ENCODE measurements at places on chromosomes 6 and 20.

DNA sequence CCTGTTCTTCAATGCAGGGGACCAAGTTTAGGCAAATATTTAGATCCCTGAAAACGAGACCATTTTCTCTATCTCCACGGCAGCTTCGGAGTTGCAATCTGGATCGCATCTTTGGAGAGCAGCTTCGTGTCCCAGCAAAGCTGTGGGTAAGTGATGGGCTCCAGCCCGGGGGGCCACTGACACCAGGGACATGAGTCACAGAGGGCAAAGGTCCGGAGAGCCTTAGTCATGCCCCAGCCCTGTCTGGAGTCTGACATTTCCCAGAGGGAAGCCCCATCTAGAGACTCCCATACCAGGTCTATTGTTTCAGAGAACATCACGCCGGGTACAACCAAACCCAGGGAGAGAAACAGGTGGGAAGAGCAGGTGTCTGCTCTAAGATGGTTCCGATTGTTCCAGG is 95.9 kb downstream of the NFATC2 start:
- no peak for DNase-seq

- DNase-seq = no peak
Measured at GRCh38 chr6:154605882-154606370, 95.4 kb upstream of the CNKSR3 start.

- DNase-seq = no peak
Measured at GRCh38 chr20:60974022-60974421, 278.0 kb upstream of the CDH4 start.

DNA sequence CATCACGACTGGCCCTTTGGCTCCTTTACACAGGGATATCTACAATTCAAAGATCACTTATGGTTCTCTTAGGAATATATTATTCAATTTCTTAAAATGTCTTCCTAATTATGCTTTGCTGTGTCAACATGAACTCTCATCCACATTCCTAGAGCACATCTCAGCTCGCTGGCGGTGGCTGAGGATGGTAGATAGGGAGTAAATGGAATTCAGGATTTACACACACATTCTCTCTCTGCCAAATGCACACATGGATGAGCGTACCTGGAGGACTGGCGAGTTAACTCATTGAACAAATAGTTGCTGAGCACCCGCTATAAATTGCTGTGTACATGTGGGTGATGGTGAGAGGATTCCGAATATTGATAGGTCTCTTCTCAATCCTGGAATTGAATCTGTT is 4.8 kb upstream of the MRPS10 start:
- no peak for DNase-seq

DNA sequence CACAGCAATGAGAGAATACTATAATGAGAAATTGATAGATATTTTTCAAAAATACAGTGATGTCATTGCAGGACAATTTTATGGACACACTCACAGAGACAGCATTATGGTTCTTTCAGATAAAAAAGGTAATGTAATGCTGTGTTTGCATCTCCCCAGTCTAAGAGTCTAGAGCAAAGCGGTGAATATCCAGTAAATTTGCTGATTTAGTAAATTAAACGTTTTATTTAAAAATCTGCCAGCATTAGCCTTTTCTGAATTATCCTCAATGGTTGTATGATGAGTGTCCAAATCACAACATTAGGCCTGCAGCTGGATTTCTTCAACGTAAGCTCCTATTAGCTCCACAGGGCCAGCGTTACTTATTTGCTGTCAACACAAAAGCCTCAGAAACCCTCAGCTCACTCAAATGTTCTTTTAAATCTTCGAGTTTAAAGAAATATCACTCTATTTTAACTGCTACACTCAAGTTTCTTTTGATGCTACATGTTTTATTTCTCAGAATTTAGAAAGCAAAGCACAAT is 16.0 kb downstream of the SMPDL3A start:
- DNase-seq = no peak
